PC-3 (cell line): ENCODE measurements at places on chromosomes 13 and 19. TPM values are rescaled to one million over a fixed set of nuclear protein-coding genes. Genes with fewer than 3 reads are reported as not detected.

- no peak for DNase-seq
Measured at GRCh38 chr13:110340812-110341444, 33.8 kb downstream of the COL4A2 start.

DNA sequence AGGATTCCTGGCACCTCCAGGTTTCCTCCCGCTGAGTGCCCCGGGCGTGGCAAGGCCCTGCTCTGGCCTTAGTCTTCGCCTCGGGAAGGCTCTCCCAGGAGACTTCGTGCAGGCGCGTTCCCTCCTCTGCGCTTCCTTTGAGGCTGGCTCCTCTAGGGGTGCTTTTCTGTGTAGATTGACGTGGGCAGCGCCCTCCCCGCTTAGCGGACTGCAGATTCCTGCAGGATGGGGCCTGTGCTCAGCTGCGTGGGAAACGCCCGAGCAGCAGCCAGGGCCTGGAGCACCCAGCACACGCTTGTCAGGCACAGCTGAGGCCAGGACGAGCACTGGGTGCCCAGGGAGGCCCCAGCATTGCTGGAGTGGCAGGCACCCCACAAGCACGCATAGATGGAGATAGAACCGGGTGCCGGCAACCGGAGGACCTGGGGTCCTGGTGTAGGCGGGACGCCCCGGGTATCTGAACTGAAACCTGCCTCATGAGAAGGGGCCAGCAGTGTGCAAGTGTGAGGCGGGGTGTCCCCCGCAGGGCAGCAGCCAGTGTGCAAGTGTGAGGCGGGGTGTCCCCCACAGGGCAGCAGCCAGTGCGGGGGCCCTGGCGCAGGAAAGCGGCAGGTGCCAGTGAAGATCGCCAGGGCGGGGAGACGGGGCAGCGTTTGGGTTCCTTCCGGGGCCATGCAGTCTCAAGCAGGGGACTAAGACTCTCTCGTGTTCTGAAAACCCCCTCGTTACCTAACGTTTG lies 3.4 kb downstream of the NDUFS7 start:
- no peak for DNase-seq

- DNase-seq: no peak
Measured at GRCh38 chr19:24062190-24062589, 24.8 kb upstream of the ZNF254 start.

Gene EDDM13
- total RNA-seq: not detected in 2 replicates

- DNase-seq: no peak
Measured at GRCh38 chr19:37935341-37935740, 28.3 kb downstream of the SIPA1L3 start.

DNA sequence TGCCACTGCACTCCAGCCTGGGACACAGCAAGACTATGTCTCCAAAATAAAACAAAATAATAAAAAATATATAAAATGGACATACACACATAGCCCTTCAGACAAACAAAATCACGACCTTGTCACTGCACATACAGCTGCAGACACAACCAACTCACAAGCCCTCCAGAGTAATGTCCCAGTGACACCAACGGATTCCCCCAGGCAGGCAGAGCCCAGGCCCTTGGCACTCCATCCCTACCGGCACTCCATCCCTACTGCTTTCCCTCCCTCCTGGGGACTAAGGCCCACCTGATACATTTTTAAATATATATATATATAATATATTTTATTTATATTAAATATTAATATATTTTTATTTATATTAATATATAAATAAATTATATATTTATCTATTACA lies 18.5 kb downstream of the ZNF101 start:
- no peak for DNase-seq

Gene THSD8
- not detected in 2 replicates for total RNA-seq

- no peak for DNase-seq
Measured at GRCh38 chr19:8494158-8494557, 8.3 kb downstream of the PRAM1 start.

- DNase-seq: no peak
Measured at GRCh38 chr19:40594255-40594654, 6.9 kb upstream of the LTBP4 start.

Gene C1QTNF9
- total RNA-seq: 0.11 TPM in 1 of 2 replicates, not detected in the other

DNA sequence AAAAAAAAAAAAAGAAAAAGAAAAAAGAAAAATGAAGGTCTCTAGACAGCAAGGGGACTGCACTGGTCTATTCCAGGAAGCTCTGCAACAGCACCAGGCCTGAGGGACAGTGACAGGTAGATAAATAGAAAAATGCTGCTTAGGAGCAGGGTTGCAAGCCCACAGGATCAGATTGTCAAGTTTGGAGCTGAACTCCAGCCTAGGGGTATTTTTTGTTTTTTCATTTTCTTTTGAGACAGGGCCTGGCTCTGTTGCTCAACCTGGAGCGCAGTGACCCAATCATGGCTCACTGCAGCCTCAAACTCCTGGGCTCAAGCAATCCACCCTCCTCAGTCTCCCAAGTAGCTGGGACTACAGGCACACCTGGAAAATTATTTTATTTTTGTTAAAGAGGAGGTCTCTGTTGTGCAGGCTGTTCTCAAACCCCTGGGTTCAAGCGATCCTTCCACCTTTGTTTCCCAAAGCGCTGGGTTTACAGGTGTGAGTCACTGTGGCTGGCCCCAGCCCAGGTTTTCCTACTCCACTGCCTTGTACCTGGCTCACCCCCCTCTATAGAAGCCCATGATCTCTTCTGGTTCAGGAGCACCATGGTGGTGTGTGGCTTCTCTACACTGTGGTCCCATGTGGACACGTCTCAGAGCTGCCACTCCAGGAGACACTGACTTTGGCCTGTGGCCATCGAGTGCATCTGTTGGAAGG lies 23.9 kb downstream of the POP4 start:
- DNase-seq: peak; percentile 41

Gene LRRC25
- not detected in 2 replicates for total RNA-seq

- DNase-seq: no peak
Measured at GRCh38 chr13:66415444-66415843, 814.7 kb downstream of the PCDH9 start.

- DNase-seq: no peak
Measured at GRCh38 chr19:33468361-33469170, 53.0 kb downstream of the PEPD start.

DNA sequence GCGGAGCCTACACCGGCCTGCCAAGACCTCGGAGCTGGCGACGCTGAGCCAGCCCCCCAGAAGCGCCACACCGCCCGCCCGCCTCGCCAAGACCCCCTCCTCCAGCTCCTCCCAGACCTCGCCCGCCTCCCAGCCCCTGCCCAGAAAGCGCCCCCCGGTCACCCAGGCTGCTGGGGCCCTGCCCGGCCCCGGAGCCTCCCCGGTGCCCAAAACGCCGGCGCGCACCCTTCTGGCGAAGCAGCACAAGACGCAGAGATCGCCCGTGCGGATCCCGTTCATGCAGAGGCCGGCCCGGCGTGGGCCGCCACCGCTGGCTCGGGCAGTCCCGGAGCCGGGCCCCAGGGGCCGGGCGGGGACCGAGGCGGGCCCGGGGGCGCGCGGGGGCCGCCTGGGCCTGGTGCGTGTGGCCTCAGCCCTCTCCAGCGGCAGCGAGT lies 10.2 kb downstream of the C19orf25 start:
- DNase-seq: peak; percentile 32

Gene ACP7
- 3.4 and 5.0 TPM in 2 replicates for total RNA-seq

- DNase-seq: no peak
Measured at GRCh38 chr19:7908078-7908699, 4.5 kb downstream of the MAP2K7 start.

Gene CBARP
- total RNA-seq: 3.3 and 6.3 TPM in 2 replicates

DNA sequence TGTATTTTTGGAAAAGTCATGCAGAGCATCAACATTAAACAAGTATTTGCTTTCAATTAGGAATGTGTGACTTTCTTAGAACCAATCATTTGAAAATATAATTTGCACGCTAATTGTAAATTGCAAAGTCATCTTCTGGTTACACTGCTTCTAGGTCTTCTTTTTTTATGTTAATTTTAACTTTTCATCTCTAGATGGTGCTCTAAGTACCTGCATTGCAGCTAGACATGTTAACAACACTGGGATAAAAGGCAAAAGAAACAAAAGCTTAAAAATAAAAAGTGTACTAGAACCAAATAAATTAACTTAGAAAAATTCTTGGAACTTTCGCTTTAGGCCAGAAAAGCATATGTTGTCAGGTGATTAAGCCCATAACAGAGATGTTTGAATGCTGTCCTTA lies 2758.2 kb downstream of the PCDH9 start:
- peak; percentile 48 for DNase-seq

Gene EPSTI1
- 1.3 and 1.9 TPM in 2 replicates for total RNA-seq

Gene SLC8A2
- 0.33 TPM in 1 of 2 replicates, not detected in the other for total RNA-seq

Gene THSD1
- total RNA-seq: 1.0 and 1.3 TPM in 2 replicates

Gene CGB7
- total RNA-seq: 0.04 and 0.63 TPM in 2 replicates

Gene SMARCA4
- 197 and 316 TPM in 2 replicates for total RNA-seq

Gene SUGP1
- 42.1 and 44.0 TPM in 2 replicates for total RNA-seq

DNA sequence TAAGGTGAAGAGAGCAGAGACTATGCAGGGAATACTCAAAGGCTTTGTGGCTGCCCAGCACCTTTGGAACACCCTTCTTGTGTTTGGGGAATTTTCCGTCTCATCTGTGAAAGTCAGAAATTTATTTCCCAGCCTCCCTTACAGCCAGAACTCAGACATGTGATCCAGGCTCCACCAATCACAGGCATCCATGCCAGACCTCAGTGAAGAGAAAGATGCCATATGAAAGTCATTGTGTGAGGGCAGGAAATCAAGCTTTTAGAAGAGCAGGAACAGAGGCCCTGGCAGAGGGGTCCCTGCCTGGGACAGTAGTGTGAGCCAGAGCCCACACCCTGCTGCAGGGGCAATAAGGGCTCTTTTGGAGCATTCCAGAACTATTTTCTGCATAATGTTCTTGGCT lies 12.1 kb downstream of the CCDC70 start:
- no peak for DNase-seq

GRCh38 chr13:111518161-111518792 lies 197.8 kb downstream of the TEX29 start:
- no peak for DNase-seq

DNA sequence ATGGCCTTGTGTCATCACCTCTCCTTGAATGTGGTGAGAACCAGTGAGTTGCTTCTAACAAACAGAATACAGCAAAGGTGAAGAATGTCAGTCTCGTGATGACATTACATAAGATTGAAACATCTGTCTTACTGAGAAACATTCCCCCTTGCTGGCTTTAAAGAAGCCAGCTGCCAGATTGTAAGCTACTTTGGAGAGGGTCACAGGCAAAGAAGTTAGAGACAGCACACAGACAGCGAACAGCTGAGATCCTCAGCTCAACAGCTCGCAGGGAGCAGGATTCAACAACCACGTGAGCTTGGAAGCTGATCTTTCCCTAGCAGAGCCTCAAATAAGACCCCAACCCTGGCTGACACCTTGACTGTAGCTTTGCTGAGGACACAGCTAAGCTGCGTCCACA lies 367.9 kb downstream of the LIG4 start:
- DNase-seq: no peak

DNA sequence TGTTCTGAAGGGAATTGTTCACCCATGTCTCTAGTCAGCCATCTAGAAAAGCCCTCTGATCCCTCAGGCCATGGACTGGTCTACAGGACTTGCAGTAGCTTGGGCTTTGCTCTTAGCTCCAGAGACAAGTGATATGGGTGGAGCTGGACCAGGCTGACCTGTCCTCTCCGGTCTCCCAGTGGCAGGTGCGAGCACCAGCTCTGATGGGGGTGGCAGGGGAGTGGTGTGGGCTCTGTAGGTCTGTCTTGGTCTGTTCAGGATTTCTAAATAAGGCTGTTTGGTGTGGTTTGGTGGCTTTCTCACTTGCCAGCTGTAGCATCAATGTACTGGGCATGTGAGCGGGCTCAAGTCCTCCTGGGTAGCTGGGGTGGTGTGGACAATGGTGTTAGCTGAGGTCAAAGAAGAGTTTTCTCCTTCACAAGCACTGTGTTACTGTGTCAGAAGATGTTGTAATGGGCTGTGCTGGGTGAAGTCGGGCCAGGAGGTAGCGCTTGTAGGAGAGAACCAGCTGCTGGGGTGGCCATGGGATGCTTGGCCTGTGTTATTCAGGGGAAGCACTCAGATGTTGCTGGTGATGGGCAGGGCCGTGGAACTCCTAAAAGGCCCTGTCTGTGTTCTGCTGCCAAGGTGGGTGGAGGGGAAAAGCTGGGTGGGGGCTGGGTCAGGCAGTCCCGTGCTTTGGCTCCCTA lies 16.9 kb downstream of the GPC6 start:
- DNase-seq: no peak

- DNase-seq: no peak
Measured at GRCh38 chr19:29887442-29887855, 54.6 kb upstream of the URI1 start.

Gene MEDAG
- total RNA-seq: not detected in 2 replicates

- DNase-seq: no peak
Measured at GRCh38 chr19:4454747-4455718, 2.6 kb downstream of the UBXN6 start.

DNA sequence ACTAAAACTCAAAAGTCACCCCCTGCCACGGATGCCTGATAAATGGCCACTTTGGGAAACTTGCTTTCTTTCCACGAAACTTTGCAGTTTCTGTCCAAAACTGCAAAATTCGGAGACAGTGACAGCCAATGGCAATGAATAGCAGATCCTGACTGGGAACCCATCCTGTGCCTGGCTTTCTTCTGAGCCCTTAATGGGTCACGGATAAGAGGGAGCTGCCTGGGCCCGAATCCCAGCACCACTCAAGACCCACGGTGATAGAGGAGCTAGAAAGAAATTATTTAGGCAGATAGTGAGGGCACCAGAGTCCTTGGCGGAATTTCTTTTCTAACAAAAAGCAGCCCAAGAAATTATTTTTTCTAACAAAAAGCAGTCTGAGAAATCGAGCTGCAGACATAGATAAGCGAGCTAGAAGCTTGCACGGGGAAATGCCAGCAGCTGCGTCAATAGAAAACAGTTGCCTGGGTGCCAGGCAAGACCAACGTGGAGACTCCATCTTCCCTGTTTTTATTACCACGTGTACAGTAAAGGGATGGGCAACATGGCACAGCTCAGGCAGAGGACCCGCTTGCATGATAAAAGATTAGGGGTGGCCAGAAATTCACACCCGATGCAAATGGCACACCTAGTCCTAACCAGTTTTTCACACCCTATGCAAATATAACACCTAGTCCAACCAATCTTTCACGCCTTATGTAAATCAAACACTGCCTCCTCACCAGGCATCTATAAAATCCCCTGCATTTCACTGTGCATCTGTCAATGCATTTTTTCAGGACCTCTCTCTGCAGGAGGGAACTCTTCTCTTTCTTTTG lies 7.1 kb upstream of the HSH2D start:
- DNase-seq: no peak

GRCh38 chr13:102774214-102774568 lies 605 bp upstream of the TEX30 start:
- DNase-seq: no peak

Gene CABP5
- total RNA-seq: not detected in 2 replicates

GRCh38 chr13:101231751-101232428 lies 184.4 kb downstream of the NALCN start:
- DNase-seq: no peak

- no peak for DNase-seq
Measured at GRCh38 chr19:11649941-11650340, 52.7 kb downstream of the ZNF627 start.
